ENCODE measurements at places on chromosomes 1 and 21.
A peak's percentile ranks its signal among the peaks of the same experiment; 100 is the strongest.

- no peak for DNase-seq
Measured at GRCh38 chr1:229381234-229381633, 38.4 kb upstream of the CCSAP start.

DNA sequence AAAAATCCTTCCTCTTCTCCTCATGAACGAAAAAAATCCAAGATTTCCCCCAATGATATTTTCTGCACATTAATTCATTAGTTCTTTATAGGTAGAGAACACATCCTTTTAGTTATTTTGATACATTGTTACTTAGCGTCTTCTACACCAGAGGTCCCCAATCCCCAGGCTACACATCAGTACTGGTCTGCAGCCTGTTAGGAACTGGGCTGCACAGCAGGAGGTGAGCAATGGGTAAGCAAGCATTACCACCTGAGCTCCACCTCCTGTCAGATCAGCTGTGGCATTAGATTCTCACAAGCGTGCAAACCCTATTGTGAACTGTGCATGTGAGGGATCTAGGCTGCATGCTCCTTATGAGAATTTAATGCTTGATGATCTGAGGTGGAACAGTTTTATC lies 13.0 kb downstream of the EXTL2 start:
- DNase-seq: no peak

- no peak for DNase-seq
Measured at GRCh38 chr1:154490317-154490716, 11.7 kb upstream of the TDRD10 start.

GRCh38 chr21:45411810-45412206 lies 6.8 kb downstream of the COL18A1 start:
- no peak for DNase-seq

GRCh38 chr21:35796844-35797243 lies 263.5 kb downstream of the SETD4 start:
- no peak for DNase-seq

GRCh38 chr1:203028067-203028783 lies 1.9 kb downstream of the PPFIA4 start:
- DNase-seq: no peak

- DNase-seq: no peak
Measured at GRCh38 chr1:228969953-228970800, 234.9 kb downstream of the RHOU start.

DNA sequence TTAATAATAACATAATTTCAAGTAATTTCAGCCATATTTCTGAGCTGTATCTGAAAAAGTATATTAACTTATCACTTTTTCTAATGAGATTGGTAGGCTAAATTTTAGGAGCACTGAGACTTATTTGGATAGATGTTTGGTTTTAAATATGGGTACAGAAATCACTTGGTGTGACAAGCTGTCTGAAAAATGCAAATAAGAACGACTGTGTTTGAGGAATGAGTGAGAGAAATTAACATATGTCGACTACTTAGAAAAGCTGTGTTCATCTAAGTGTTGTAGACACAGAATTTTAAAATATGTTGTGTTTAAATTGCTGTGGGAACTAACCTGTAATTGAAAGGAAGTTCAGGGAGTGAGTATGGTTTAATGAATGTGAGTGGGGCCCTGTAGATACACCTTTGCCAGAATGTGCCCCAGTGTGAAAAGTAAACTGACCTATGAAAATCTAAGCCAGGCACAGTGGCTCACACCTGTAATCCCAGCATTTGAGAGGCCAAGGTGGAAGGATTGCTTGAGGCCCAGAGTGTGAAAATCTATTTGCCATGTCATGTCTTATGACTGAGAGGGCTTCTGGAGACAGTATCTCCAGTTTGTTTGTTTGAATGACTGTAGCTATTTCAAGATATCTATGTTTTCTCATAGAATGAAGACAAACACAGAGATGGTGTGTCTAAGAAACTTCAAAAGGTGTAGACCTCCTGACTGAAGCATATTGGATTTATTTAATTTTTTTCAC lies 53.8 kb upstream of the LRRC8C start:
- no peak for DNase-seq

GRCh38 chr1:214416417-214416816 lies 135.0 kb downstream of the PTPN14 start:
- peak; percentile 81 for DNase-seq

- no peak for DNase-seq
Measured at GRCh38 chr21:41135746-41136145, 32.2 kb upstream of the BACE2 start.

DNA sequence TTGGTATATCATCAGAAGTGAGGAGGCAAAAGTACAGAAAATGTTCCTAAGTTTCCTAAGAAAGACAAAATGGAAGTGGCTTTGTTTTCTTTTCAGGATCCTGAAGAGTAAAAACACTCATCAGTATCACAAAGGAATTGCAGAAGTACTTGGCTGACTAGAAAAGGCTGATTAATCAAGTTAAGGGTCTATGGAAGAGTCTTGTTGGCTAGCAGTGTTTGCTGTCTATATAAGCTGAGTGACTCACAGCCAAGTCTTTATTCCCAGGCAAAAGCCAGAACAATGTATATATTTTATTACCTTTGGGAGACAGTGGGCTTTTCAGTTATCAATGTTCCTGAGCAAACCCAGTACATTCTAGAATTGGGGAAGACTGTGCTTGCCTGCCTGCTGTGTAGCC lies 777.0 kb downstream of the PLA2G4A start:
- no peak for DNase-seq

DNA sequence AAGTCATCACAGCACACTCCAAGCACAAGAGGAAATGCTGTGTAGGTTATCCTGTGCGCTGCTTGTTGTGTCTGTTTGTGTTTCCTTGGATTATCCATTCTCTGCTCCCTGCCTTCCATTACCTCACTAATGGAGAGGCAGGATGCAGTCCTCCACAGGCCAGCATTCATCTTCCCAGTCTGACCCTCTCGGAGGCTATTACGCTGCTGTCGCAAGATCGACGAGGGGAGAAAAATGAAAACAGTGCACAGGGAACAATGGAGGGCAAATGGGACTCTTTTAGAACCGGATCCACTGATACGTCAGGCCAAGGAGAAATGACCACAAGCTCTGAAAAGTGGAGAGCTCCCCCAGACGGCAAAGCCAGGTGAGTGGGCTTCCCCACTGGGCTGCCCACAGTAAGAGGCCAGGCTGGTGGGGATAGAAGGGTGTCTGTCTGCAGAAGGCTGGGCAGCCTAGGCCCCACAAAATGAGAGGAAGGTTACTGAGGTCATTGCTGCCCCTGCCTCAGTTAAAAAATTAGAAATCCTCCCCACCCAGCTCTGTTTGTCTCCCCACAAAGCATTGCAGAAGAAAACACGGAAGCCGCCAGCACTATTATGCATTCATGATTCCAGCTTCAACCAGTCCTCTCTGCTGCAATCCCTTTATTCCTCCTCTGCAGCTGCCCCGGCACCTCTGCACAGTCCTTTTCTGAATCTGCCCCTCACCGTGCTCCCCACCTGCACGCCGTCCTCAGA lies 21.7 kb downstream of the LRRN2 start:
- DNase-seq: no peak

DNA sequence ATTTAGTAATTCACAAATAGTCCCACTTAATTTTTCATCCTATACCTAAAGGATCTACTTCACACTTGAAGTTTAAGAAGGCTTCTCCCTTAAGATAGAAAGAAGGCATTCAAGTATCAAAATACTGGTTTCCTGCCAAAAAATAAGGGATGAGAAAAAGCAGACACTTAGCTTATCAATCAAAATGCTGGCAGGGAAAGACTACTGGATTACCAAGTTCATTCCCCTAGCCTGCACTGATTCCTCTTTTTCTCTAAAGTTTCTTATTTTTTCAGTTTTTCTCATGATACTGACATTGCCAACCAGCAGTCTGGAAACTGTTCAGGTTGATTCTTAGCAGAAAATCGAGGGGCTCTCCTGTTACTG lies 204.6 kb downstream of the GABPA start:
- no peak for DNase-seq

- DNase-seq: peak; percentile 76
Measured at GRCh38 chr1:218345673-218346390, 696 bp downstream of the TGFB2 start.

DNA sequence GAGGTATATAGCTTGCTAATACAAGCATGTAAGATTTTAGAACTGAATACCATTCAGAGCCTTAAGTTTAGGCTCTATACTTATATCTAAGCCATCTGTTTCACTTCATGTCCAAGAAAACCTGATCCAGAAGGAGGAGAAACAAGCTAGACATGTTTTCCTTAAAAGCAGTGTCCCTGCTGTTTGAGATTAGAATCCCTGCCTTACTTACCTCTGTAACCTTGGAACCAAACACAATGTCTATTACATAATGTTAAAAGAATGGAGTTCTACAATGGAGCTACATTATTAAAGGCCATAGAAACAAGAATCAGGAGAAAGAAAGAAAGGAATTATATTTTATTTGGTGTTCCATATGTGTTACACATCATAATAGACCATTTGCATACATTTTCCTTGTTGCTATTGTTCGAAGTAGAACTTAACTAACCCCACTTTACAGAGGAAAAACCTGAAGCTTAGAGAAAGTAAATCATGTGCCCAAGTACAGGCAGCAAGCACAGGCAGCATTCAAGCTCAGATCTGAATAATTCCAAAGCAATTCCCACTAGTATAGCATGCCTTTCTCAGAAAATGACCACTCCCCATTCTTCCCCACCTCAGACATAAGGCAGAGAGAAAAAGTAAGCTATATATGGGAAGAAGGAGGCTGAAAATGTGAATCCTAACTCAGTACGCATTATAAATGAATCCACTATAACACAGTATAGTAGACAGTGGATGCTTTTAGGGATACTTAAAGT lies 380.1 kb upstream of the SPAG17 start:
- no peak for DNase-seq

GRCh38 chr1:52352690-52353089 lies 13.3 kb downstream of the CC2D1B start:
- no peak for DNase-seq

GRCh38 chr1:2248127-2248826 lies 20.2 kb downstream of the SKI start:
- DNase-seq: no peak

GRCh38 chr1:91734761-91735160 lies 151.2 kb downstream of the TGFBR3 start:
- DNase-seq: no peak

DNA sequence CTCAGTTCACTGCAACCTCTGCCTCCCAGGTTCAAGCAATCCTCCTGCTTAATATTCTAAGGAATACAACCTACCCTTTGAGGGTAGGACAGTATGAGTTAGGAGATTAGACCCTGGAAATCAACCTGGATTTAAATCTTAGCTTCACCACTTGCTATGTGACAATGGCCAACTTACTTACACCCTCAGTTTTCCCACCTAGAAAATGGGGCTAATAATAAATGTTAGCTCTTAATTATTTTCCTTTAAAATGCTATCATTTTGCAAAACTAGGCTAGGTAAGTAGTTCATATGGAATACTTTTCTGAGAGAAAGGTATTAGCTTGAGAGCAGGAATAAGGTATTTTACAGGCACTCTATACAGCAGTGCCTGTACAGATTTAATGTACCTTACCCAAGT lies 110.8 kb downstream of the PHTF1 start:
- no peak for DNase-seq

- DNase-seq: no peak
Measured at GRCh38 chr1:40039245-40039756, 1.2 kb upstream of the CAP1 start.

- no peak for DNase-seq
Measured at GRCh38 chr1:19360432-19360831, 48.3 kb downstream of the SLC66A1 start.

- peak; percentile 82 for DNase-seq
Measured at GRCh38 chr1:203408486-203409481, 57.9 kb upstream of the FMOD start.
